Bone marrow (tissue), 2 donors: ENCODE measurements at places on chromosomes 7 and 10.

GRCh38 chr10:80202934-80203834 is 2.2 kb downstream of the ANXA11 start:
- DNase-seq, result no peak

- DNase-seq, result no peak
Measured at GRCh38 chr7:39733881-39734632, 110.7 kb downstream of the RALA start.

DNA sequence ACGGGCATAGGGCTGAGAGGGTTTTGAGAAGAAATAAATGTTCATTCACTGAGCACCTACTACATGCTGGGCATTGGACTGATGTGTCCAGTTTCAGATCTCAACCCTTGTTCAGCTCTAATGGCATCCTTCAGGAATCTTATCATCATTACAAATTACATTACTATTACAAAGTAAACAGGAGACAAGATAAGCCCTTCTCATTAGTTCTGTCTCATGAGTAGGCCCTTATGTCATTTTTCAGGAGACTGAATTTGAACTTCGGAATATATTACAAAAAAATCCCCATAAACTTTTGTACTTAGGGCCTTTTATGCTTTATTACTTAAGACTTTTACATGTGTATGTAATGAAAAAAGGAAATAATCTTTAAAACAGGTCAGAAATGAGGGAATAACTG is 289.7 kb downstream of the BAMBI start:
- no peak for DNase-seq

GRCh38 chr7:127997226-127997922 is 33.9 kb downstream of the LRRC4 start:
- no peak for DNase-seq

GRCh38 chr10:32321016-32321631 is 25.8 kb downstream of the EPC1 start:
- DNase-seq, result no peak

- no peak for DNase-seq
Measured at GRCh38 chr10:94879214-94879613, 59.2 kb upstream of the CYP2C9 start.

- no peak for DNase-seq
Measured at GRCh38 chr7:641269-641671, 85.2 kb upstream of the DNAAF5 start.

DNA sequence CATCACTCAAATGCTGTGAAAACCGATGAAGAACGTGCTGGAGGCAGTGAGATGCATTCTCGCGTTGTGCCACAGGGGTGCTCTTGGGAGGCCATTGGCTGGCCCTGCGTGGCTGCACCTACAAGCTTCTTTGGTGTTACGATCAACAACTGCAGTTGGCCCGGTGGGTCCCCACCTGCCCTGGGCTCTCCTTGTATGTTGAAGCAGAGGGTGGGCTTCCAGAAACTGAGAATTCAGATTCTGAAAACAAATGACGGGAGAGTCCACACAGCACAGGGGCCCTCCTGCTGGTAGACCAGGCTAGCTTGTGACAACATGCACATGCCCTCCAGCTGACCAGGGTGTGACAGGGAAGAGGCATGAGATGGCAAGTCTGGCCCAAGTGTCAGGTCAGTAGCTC is 23.7 kb upstream of the DDC start:
- no peak for DNase-seq

- DNase-seq, result no peak
Measured at GRCh38 chr10:130714742-130715467, 578.7 kb downstream of the GLRX3 start.

DNA sequence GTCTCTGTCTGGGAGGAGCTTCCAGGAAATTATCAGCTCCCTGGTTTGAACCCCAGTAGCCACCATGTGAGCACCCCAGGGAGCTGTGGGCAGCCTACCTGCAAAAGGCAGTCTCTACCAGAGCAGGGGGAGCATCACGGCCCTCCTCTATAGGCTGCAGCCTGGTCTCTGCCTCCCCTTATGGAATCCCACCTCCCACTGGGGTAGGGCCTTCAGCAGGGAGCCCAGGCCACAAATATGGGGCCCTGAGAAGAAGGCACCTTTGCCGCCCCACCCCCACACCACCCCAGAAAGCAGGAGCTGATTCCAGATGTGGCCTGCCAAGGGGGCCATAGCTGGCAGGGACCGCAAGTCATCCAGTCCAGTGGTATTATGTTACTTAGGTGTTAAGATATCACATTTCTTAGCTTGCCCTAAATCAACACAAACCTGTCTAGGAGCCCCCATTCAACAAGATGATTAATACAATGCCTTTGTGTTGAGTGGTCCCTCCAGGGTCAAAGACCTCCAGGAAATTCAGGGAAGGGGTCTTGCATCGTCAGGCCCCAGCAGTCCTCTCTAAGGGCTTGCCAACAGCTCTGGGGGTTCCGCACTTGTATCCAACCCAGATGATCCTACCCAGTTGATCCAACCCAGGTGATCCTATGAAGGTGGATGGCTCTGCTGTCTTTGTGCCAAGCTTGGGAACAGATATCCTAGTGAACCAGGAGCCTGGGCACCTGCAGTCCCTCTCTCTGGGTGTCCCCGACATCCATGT is 114.9 kb downstream of the OAT start:
- no peak for DNase-seq

DNA sequence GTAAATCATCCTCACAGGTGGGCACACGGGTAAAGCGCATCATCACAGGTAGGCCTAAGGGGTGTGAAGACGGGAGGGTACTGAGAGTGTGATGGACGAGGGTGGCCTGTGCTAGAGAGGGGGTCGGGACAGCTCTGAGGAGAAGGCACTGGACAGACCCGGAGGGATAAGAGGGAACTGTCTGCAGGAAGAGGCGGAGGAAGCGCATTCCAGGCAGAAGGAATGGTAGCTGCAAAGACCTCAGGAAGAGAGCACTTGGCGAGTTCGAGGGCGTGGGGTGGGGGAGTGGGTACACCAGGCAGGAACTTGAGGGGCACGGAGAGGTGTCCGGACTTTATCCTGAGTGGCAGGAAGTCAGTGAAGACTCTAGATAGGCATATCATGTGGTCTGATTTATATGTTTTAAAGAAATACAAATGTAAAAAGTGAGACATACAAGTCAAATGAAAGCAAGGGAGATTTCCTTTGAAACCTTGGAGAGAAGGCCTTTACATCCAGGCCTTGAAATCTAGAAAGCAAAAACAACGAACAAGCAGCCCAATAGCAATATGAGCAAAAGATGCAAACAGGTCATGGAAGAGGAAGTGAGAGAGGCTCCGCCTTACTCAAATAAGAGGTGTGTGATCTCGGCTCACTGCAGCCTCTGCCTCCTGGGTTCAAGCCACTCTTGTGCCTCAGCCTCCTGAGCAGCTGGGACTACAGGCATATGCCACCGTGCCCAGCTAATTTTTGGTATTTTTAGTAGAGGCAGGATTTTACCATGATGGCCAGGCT is 3.6 kb downstream of the LHPP start:
- no peak for DNase-seq

- no peak for DNase-seq
Measured at GRCh38 chr7:112020800-112021199, 185.4 kb downstream of the DOCK4 start.

GRCh38 chr10:86734207-86734988 is 22.0 kb upstream of the BMPR1A start:
- DNase-seq, result no peak

- no peak for DNase-seq
Measured at GRCh38 chr10:78211561-78212051, 177.9 kb downstream of the RPS24 start.

DNA sequence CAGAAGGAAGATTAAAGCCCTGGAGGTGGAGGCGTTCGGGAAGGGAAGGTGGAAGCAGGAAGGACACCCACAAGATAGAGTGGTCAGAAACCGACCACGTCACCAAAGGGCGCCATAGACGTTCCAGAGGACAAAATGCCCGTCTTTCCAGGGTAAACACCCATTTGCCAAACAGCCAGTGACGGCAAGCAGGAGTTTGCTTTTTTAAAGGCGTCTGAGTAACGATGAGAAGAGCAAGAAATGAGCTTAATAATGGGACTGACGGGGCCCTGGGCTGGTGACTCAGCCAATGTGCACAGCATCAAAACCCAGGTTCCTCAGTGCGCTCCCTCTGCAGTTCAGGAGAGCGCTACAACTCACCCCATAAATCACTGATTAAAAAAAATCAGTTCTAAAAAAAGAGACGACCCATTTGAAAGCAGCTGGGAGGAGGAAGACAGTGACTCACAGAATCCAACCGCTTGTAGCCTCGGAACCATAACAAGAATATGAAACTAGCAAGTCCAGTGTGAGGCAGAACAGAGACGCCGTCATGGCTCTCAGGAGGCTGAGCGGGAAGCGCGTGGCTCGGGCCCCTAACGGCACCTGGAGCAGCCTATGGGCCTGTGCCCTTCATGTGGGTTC is 5.9 kb downstream of the DIP2C start:
- no peak for DNase-seq

- no peak for DNase-seq
Measured at GRCh38 chr7:45151131-45151684, 6.4 kb upstream of the RAMP3 start.

- no peak for DNase-seq
Measured at GRCh38 chr7:137900137-137900536, 53.4 kb upstream of the DGKI start.

DNA sequence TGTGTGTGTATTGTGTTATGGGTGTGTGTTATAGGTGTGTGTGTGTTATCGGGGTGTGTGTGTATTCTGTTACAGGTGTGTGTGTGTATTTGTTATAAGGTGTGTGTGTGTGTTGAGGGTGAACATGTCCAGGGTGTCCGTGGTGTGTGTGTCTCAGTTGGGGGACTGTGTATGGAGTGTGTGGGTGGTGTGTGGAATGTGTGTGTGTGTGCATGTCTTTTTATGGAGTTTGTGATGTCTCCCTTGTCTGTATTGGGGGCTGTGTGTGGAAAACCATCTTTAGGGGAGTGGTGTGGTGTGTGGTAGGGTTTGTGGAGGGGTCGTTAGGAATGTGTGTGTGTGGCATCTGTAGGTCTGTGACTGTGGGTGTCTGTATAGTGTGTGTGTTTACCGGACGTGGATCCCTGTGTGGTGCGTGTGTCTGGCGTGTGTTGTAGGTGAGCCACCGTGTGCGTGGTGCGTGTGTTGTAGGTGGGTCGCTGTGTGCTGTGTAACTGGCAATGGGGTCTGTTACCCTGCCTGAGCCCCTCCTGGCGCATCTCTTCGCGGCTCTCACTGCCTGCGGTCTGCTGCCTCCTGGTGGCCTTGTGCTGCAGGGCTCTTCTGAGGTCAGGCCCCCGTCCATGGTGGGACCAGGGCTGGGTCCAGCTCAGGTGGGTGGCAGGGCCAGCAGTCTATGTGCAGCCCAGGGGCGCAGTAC is 61.7 kb downstream of the PALD1 start:
- no peak for DNase-seq

DNA sequence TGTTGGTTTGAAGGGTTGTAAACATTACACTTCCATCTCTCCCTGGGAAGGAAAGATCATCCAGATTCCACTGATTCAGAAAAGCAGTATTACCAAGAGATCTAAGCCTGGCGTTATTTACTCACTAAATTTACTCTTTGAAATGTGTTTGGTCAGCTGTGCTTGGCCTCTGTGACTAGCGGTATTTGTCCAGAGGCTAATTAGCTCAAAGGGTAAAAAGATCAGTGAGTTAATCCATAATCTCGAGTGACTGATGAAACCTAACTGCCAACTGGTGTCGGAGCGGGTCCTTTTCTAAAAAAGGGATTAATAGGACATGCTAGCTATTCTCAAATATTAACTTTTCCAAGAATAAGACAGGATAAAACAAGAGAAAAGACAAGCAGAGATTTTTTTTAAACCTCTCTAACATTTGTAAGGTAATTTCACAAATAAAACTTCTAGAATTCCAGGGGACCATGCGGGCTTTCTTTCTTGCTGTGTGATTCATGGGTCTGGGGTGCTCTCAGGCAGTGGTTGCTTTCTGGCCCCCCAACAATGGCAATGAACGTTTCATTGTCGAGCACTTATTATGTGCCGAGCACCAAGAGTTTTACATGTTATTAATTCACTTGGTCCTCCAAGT is 247.3 kb upstream of the AOAH start:
- DNase-seq, result no peak

DNA sequence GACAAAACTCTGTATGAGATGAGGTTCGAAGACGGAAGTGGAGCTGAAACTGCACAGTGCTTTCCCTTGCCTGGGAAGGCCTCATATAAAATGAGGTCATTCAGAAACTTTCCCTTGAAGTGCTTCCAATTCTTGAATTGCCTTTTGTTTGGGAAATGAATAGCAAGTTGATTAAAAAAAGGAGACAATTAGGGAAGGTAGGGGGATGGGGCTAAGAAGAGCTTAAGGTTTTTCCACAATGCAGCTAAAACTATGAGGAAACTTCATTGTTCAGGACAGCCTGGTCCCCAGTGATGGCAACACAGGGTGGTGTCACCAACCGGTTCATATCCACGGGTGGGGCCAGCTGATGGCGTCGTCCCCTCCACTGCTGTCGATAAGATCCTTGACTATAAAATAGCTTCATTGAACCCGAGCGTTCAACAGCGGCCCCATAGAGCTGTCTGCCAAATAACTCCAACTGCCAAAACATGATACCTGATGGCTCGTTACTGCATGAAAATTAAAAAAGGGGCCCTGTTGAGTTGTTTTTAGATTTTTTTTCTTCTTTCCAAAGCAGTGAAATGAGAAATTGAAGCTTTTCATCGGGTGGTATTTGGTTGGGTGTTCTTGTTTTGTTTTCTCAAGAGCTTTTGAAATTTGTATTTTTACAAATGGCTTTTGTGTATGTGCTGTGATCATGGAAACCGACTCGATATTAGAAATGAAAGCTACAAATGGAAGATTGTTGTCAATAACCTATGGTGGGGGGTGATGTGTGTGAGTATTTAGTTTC is 2.8 kb upstream of the CELF2 start:
- no peak for DNase-seq

- DNase-seq, result no peak
Measured at GRCh38 chr10:126114884-126115555, 218.7 kb downstream of the FANK1 start.

DNA sequence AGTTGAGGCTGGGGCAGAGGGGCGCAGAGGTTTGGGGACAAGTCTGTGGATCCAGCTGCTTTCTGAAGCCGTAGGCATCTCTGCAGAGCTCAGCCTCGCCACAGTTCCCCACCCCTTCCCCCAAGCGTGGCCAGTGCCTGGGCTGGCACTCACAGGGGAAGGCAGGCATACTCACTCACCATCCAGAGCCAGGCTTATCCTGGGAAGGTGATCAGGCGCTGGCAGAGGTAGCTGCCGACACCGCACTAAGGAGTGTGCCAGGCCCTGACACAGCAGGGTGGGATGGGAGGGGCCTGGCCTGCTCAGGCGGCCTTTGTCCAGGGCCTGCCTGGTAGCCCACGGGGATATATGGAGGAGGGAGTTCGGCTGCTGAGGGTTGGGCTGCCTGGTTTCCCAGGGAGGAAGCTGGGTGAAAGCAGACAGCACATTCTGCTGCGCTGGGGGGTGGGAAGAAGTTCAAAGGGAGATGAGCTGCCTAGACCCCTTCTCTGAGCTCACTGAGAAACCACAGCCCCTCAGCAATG is 15.9 kb downstream of the VSIR start:
- no peak for DNase-seq

GRCh38 chr7:121159553-121159952 is 169.2 kb upstream of the WNT16 start:
- no peak for DNase-seq

GRCh38 chr10:28382525-28383269 is 79.8 kb upstream of the MPP7 start:
- no peak for DNase-seq

GRCh38 chr7:111758332-111758731 is 196.0 kb upstream of the IMMP2L start:
- DNase-seq, result no peak
